ENCODE measurements at places on chromosomes 7 and 10.

GRCh38 chr10:122363722-122364463 is 10.6 kb upstream of the PLEKHA1 start:
- no peak for DNase-seq

GRCh38 chr10:125708971-125709503 is 10.5 kb upstream of the EDRF1 start:
- DNase-seq, result no peak

DNA sequence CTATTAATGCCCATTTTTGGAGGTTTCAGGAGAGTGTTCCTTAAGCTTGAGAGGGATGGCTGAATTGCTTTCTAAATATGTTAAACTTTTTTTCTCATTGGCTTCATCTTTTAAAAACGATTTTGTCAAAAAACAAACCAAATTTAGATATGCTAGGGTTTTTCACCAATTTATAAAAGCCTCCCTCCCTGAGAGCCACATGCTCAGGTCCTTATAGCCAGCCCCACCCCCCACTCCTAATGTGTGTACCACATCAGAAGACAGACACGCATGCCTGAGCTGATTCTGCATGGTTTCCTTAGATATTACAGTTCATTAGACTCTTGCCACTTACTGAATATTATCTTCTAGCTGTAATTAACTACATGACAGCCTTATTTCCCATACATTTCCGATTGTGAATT is 2.0 kb downstream of the CUL1 start:
- DNase-seq, result peak; percentile 20

DNA sequence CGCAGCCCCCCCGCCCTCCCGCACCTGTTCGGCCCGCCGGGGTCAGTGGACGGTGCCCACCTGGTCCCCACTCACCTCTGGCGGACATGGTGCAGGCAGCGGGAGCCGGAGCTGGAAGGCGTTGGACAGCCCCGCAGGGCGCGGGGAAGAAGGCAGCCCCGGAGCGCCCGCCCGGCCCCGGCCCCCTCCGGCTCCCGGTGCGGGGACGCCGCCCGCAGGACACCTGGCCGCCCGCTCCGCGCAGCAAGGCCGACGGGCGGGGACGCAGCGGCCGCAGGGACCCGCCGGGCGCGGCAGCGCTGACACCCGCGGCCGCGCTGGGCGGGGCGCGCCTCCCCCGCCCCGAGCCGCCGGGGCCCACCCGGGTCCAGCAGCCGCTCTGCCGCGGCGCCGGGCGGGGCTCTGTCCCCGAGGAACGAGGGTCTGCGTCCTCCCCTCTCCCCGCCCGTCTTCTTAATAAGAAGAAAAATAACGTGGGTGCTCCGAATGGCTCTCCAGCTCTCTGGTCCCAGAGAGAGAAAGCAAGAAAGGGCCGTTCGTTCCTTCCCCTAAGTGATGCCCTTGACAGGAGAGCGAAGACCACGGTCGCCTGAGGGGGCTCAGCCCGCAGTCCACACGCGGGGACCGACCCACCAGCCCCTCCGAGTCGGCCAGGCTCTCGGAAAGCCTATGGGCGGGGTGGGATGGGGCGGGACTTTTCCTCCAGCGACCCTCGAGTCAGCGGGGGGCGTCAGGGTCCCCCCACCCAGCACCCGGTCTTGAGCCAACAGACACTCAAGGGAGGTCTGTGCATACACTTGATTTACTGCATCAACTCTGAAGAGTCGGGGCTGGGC is 53.4 kb upstream of the FHIP2A start:
- DNase-seq, result no peak

DNA sequence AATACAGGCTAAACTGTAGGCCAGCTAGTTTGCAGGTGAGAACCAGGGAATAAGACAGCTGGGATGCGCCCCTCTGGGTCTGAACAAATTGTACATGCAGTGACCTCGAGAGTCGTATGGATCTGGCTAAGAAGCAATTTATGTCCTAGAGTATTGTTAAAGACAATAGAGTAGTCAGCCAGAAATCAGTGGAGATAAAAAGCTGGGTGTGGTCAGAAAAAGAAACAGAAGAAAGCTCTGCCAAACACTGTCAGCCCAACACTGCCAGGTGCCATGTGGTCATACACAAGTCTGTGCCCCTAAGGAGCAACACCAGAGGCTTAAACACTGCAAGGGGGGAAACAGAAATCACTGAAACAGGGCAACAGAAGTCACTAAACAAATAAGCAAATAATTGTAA is 62.2 kb downstream of the CNOT4 start:
- DNase-seq, result no peak

DNA sequence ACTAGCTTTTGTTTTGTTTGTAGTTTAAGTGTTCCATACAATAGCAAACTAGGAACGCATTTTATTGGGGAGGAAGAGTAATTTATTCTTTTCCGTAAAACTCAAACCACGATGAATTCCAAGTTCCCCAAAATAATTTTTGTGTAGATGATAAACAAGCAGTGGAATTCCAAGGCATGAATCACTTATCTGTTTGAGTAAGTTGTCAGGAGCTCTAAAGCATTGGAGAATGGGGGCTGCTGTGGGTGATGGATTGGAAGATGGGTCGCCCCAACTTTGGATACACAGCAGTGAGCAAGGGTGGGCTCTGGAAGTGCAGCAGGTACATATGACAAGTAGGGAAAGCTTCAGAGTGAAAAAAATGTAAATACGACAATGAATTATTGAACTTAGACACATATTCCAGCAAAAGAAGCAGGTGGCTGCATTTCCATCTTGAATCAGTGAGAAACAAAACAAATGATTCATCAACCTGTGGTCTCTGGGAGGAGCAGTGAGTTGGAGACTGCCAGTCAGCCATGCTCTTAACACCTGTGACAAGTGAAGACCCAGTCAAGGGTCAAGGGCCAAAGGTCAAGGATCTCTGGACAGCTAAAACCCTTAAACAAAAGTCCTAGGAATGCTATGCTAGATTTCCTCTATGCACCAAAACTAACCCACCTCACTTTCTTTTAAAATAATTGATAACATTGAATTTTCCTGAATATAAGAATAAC is 34.2 kb upstream of the ADRB1 start:
- no peak for DNase-seq

DNA sequence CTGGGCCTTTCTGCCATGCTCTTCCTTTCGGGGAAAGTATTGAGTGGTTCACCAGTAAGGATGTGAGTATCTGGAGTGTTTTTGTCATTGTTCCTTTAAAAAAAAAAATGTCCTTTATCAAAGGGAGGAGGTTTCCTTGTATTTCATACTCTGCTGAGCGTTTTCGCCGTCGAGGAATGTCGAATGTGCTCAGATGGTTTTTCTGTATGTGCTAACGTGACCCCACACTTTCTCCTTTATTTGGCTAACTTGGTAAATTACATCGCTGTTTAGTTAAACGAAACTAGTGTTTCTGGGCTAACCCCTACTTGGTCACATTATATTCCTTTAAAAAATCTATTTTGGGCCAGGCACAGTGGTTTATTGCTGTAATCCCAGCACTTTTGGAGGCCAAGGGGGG is 45.9 kb downstream of the INPP5A start:
- DNase-seq, result no peak

GRCh38 chr10:24894728-24895127 is 57.7 kb downstream of the PRTFDC1 start:
- DNase-seq, result no peak

- no peak for DNase-seq
Measured at GRCh38 chr7:155885167-155886155, 73.2 kb upstream of the SHH start.

DNA sequence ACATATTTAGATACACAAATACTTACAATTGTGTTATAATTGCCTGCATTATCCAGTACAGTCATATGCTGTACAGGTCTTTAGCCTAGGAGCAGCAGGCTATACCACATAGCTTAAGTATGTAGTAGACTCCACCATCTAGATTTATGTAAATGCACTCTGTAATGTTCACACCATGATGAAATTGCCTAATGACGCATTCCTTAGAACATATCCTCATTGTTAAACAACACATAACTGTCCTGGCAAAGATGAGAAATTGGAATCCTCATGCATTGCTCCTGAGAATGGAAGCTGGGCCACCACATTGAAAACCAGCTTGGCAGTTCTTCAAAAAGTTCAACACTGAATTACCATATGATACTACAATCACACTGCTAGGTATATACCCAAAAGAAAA is 1002.8 kb upstream of the CELF2 start:
- DNase-seq, result no peak

GRCh38 chr10:76192151-76192550 is 760.7 kb downstream of the LRMDA start:
- DNase-seq, result no peak

GRCh38 chr10:112409755-112410154 is 35.8 kb downstream of the ACSL5 start:
- no peak for DNase-seq

Data from stimulated activated CD8-positive, alpha-beta memory T cell treated with anti-CD3 and anti-CD28 coated beads, Interleukin-15, amount 100 ng/mL, for 48 hours (primary cell).